ENCODE measurements at places on chromosomes 13 and 19.

DNA sequence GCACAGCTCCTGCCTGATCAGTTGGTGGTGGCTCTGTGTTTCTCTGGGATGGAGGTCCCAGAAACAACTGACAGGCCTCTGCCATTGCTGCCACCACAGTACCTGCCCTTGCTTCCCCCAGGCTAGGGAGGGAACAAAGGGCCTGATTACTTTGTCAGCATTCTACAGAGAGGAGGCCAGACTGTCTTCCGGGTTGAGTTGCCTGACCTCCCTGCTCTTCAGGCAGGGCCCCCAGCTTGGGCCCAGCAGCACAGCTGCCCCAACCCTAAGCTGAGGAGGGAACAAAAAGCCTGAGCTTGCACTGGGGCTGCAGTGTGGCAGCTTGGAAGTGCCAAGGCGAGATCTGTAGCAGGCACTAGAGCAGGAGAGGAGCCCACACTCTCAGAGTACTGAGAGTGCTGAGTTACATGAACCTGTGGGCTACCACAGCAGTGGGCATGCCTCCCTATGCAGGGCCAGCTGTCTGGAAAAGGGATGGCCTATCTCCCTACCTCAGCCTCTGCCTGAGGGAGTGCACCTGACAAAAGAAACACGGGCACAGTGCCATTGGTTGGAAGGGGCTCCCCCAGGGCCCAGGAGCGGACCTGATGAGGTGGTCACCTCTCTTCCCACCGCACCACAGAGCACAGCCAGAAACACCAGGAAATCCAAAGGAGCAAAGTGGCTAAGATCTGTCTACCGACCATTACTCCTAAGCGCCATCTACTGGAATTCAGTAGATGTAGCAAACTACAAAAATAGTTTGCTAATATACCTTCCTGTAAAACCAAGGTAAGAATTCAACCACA is 24.4 kb downstream of the SLC25A15 start:
- DNase-seq = no peak

- DNase-seq = no peak
These were observed 23.0 kb downstream of the GPC6 start for GRCh38 chr13:93249364-93250306.

DNA sequence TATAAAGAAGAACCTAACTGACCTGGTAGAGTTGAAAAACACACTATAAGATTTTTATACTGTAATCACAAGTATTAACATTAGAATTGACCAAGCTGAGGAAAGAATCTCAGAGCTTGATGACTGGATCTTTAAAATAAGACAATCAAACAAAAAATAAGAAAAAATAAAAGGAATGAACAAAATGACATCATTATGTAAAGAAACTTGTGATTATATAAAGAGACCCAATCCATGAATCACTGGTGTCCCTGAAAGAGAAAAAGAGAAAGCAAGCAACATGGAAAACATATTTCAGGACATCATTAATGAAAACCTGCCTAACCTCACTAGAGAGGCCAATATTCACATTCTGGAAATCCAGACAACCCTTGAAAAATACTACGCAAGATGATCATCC is 822.5 kb upstream of the SLITRK5 start:
- no peak for DNase-seq

GRCh38 chr19:55820037-55820436 is 11.8 kb downstream of the NLRP11 start:
- no peak for DNase-seq

DNA sequence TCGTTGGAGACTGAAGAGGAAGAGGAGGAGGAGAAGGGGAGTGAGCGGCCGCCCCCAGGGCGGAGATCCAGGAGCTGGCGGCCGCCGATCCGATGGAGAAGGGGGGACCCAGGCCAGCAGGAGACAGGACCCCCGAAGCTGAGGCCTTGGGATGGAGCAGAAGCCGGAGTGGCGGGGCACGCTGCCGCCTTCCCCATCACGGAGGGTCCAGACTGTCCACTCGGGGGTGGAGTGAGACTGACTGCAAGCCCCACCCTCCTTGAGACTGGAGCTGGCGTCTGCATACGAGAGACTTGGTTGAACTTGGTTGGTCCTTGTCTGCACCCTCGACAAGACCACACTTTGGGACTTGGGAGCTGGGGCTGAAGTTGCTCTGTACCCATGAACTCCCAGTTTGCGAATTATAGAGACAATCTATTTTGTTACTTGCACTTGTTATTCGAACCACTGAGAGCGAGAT is 1.8 kb downstream of the GADD45B start:
- no peak for DNase-seq

All from pulmonary artery endothelial cell (primary cell).